Osteoblast (primary cell): ENCODE measurements at places on chromosomes 3 and 15. TPM values are rescaled to one million over a fixed set of nuclear protein-coding genes. Genes with fewer than 3 reads are reported as not detected.

- peak; percentile 92 for DNase-seq
Observed at GRCh38 chr15:40930430-40931299, 1.5 kb downstream of the DLL4 start.

The RGMA gene
- total RNA-seq, result 2.5 and 3.2 TPM in 2 replicates

The RFTN1 gene
- 94.6 and 99.2 TPM in 2 replicates for total RNA-seq

The TEX55 gene
- total RNA-seq, result not detected in 2 replicates
